Activated T-helper 1 cell treated with anti-CD3 and anti-CD28 coated beads, Interleukin-12 subunit alpha, Interleukin-12 subunit beta, Interleukin-2, Interleukin-4 antibody, amounts not matched to agents 30 ng/mL and 10 ng/mL and 1 ng/mL, durations not matched to agents 14 hours and 24 hours and 36 hours (primary cell): ENCODE measurements at places on chromosomes 13 and 19.

DNA sequence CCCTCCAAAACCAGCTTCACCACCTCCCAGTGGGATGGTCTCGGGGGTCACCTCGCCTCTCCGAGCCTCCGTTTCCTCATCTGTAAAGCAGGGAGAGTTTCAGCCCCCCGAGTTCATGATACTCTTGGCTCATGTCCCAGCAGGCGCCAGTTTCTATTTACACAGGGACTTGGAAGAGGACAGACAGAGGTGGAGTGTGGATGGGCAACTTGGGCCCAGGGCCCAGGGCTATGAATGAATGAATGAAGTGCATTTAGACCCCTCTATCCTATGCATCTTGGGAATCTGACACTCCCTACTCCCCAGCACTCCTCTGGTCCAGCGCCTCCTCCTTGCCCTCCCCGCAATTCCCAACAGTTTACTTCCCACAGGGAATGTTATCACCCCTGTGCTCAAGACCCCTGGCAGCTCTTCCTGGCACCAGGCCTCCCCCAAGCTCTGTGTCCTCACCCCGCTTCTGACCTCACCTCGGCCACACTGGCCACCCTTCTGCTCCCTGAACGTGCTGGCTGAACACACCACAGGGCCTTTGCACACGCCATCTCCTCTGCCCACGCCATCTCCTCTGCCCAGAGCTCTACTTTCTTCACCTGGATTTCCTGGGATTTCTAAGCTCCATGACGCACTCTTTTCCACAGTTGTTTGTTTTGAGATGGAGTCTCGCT, 4.9 kb upstream of the C2CD4C start:
- DNase-seq = no peak

DNA sequence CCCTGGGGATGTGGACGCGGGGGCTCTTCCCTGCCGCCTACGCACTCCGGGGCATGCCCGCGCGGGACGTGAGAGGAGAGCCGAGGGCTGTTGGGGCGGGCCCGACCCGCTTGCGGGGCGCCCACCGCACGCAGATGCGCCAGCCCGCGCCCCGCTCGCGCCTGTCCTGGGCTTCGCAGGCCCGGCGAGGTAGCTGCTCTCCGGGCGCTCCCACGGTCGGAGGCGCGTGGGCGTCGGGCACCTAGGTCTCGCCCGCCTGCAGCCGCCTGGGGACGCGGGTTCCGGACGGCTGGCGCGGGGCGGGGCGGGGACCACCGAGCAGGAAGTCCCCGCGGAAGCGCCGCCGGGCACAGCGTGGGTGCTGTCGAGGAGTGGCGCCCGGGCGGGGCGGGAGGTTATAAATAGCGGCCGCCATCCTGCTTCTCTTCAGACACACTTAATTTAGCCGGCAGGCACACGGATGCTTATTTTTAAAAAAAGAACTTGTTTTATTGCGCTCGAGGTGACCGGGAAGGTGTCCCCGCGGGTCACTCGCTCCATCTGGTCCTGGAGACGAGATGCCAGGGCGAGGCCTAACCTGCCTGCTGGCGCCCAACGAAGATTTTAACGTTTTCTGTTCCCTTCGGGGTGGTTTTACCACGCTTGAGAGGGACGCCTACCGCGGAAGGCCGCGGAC, 561 bp upstream of the GJA3 start:
- DNase-seq = peak; percentile 30

DNA sequence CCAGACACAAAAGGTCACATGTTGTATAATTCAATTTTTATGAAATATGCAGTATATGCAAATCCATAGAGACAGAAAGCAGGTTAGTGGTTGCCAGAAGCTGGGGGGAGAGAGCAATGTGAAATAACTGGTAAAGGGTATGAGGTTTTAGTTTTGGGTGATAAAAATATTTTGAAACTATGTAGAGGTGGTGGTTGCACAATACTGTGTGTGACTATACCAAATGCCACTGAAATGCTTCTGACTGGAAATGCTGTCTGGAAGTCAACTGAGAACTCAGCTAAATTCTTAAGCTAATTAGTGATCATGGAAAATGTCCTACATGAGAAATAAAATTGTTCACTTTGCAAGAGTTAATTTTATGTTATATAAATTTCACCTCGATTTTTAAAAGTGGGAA, 65.3 kb upstream of the RXFP2 start:
- DNase-seq = no peak

- no peak for DNase-seq
These were observed 223.9 kb downstream of the LHFPL6 start for GRCh38 chr13:39379118-39379517.
